Stimulated activated CD8-positive, alpha-beta memory T cell treated with anti-CD3 and anti-CD28 coated beads, Interleukin-2, amount 100 ng/mL, for 1 hour (primary cell): ENCODE measurements at places on chromosomes 4 and X.

DNA sequence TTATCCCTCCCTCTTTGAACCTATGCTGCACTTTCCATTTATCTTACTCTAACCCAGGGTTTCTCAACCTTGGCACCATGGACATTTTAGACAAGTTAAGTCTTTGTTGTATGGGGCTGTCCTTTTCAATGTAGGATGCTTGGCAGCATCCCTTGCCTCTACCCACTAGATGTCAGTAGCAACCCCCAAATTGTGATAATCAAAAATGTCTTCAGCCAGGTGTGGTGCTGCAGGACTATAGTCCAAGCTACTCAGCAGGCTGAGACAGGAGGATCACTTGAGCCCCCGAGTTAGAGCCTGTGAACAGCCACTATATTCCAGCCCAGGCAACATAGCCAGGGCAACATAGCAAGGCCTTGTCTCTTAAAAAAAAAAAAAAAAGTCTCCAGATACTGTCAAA lies 7.0 kb downstream of the LRCH2 start:
- no peak for DNase-seq

DNA sequence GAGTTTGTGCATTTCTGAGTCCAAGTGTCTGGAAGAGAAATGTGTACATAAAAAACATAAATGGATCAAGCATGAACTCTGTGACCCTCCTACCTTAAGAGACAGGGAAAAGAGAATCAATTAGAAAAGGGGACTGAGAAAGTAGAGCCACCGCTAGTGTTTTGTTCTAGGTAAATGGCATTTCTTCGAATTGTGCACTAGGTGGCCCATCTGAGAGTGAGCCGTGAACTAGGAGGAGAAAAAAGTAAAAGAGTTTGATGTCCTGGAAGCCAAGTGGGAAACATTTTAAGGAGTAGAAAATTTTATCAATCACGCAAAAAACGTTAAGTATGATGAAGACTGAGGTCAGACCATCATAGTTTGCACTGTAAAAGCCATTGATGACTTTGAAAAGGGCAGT lies 55.1 kb downstream of the NAF1 start:
- DNase-seq = no peak

DNA sequence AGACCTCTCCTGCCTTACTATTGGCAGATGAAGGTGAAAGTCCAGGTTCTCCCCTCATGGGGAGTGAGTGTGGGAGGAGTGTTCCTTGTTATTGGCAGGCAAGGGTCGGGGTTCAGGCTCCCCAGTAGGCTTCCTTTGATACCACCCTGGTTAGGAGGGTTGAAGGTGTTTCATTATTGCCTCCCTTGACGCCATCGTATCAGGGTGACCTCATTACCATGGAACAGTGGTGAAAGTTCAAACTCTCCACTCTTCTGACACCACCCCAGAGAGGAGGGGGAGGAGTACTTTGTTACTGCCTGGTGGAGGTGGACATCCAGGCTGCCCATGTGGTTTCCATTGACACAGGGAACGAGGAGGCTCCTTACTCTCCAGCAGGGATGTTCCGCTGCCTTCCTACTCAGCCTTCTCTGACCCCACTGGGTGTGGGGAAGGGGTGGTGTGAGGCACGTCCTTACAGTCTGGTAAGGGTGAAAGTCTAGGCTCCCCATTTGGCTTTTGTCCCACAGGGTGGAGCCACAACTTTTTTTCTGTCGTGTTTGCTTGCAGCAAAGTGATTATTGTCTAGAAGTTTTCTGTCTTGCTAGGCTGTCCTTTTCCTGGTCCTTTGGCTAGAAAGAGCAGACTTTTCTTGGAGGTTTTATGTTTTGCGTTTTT lies 37.2 kb upstream of the USP9X start:
- DNase-seq = no peak

GRCh38 chr4:127131527-127131926 lies 501.2 kb upstream of the INTU start:
- no peak for DNase-seq

- no peak for DNase-seq
Observed at GRCh38 chr4:119103263-119103662, 32.4 kb upstream of the MYOZ2 start.

DNA sequence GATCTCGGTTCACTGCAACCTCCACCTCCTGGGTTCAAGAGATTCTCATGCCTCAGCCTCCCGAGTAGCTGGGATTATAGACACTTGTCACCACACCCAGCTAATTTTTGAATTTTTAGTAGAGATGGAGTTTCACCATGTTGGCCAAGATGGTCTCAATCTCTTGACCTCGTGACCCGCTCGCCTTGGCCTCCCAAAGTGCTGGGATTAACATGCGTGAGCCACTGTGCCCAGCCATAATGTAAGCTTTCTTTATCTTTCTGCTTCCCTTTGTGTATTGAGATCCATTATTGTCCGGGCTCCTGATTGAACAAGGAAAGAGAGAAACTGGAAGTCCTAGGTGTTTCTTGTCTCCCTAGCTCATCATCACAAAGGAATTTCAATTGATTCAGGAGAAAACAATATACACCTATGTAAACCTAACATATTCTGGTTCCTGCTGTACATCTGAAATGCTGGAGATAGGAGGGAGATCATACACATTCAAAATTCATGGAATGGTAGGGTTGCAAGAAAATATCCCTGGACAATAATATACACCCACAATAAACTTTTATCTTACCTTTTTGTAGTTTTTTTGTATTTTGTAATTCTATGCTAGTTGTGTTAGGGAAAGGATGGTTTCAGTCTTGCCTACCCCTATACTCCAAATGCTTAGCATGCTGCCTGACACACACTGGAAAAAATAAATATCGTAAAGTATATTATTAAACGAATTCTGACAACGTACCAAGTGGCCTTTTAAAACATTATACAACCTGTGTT lies 194.4 kb upstream of the HS3ST1 start:
- DNase-seq = no peak

GRCh38 chr4:79872738-79873137 lies 200.3 kb downstream of the ANTXR2 start:
- no peak for DNase-seq

- no peak for DNase-seq
Observed at GRCh38 chrX:24168807-24169206, 19.3 kb downstream of the ZFX start.
